CD4-positive, alpha-beta T cell treated with Interleukin-10 for 1 hour (primary cell): ENCODE measurements at places on chromosomes 7 and 10.

DNA sequence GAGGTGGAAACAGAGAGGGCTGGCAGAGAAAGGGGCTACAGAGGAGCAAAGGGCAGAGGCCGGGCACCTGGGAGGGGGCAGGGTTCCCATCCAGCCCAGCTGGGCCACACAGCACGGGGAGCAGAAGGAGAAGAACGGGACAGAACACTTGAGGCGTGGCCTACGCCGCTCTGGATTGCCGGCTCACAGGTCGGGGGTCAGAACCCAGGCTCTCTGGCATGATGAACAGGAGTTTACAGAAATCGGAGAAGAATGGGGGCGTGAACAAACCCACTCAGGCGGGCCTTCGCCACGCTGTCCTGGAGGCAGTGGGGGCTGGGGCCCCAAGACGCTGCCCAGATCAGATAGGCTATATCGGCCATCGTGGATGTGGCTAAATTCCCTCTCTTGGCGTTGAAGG, 362.2 kb upstream of the SHH start:
- no peak for DNase-seq

DNA sequence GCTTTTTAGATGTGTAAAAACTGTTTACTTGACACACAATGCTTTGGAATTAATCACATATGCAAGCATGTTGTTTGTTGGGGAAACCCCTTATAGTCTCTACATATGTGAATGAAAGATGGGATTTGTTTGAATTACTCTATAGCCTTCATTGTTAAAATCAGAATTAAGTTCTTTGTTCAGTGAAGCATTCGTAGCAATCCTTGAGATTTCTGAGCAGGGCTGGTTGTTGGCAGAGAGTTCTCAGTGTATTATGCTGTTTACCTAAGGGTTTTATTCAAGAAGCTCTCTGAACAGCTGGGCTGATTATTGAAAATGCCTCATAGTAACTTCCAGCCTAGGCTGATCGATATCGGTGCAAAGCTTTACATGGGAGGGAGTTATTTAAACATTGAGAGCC, 190.9 kb downstream of the VTI1A start:
- DNase-seq: no peak

- DNase-seq: no peak
Observed at GRCh38 chr7:99791021-99791420, 7.0 kb upstream of the CYP3A4 start.

- no peak for DNase-seq
Observed at GRCh38 chr7:33645104-33645503, 260.2 kb upstream of the BMPER start.

DNA sequence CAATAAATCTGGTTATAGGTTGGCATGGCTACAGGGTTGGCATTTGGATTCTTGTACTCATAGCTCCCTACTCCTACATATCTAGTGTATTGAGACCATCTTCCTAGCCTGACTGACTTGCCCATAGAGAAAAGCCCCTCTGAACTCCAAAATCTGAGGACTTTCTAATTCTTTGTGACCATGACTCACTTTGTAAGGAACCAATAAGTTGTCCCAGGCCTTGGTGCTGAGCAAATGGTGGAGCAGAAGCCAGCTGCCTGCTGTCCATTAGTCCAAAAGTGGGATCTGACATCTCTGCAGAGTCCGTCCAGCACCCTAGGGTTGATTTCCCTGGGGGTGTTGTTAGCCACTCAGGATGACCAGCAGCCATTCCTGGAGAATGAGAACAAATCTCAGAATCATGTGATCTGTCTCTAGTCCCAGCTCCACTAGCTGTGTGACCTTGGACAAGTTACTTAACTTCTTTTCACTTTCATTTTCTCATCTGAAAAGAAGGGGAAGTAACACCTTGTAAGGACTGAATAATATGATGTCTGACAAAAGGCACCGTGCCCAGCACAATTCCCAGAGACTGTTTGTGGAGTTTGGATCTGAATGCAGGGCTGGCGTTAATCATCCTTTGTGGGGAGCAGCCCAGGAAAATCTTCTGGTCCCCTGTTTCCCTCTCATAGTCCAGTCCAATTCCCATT, 44.1 kb downstream of the MTURN start:
- peak; percentile 8 for DNase-seq

DNA sequence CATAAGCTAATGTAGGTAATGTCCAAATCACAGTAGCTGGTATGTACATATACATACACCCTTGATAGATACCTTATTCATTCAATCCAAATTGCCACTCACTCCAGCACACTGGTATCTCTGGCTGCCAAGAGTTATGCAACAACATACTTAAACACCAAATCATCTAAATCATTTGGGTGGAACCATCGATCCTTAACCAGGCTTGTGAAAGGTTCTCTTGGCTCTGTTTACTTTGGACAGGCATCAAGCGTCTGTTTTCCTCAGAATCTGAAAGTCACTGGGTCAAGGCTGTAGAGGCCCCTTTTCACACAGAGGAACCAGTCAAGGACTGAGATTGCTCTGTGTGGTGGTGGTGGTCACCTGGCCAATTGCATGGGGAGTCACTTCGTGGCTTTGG, 24.6 kb downstream of the JAZF1 start:
- no peak for DNase-seq

DNA sequence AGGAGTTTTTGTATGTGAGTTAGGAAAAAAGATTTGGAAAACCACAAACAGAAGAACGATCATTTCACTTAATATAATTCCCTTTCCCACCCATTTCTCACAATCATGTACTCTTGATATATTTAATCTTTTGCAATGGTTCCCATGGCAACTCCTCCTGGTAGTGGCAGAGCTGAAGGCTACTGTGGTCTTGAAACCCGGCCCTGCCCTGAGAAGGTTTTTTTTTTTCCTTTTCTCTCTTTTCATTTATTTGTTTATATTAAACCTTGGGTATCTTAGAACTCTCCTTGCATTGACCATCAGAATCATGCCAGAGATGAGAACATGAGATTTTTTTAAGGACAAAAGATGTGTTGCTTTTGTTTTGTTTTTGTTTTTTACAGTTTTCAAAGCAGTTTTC, 566.1 kb upstream of the NRP1 start:
- no peak for DNase-seq

DNA sequence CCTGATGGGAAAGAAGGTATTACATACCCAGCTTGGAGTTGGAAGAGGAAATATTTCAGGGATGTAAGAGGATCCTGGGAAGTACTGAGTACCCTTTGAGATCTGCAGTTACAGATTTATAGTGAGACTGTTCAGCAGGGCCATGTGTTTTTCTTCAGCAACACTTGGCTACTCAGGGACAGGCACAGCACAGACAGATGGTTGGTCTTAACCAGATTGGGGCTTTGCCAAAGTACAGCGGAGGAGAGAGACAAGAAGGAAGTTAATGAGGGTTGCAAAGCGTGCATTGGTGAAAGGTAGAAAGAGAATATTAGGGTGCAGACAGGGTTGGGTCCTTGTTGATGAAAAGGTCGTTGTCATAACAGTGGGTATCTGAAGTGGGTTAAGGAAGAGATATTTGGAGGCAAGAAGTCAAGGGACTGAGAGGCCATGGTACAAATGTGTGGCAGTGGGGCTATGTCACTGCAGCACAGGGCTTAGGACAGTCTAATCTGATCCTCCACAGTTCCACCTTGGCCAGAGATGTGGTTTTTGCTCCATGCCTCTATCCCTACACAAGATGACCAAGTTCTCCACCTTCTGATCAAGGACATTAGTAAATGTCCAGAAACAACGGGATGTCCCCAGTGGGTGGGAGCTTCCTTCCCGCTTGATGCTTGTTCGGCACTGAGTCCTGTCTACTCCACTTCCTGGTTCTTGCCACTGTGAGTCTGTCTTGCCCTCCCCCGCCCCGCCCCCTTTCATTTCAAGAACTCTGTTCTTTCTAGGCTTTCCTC, 18.9 kb upstream of the DNAJC1 start:
- peak; percentile 53 for DNase-seq

GRCh38 chr10:113316506-113316905, 236.3 kb upstream of the HABP2 start:
- DNase-seq: no peak

GRCh38 chr10:49678827-49679479, 498 bp upstream of the C10orf53 start:
- DNase-seq: no peak

GRCh38 chr10:108970016-108970415, 953.3 kb downstream of the XPNPEP1 start:
- no peak for DNase-seq

GRCh38 chr10:84375011-84375410, 46.6 kb downstream of the CCSER2 start:
- DNase-seq: peak; percentile 72

DNA sequence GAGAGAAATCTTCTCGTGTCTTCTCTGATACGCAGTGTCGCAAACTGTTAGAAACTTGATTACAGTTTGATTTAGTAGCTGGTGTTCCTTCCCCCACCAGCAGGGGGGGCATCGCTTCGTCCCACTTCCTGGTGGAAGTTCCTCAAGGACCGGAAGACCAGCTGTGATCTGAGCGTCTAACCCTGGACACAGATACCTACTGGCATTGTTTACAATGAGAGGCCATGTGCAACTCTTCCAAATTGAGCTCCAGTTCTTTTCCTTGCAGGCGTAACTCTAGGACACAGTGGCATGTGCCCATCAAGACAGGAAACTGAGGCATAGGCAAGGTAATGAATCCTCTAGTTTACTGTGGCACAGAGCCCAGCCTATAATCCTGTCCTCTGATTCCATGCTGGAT, 219.0 kb downstream of the CCDC3 start:
- DNase-seq: peak; percentile 17

- no peak for DNase-seq
Observed at GRCh38 chr10:54758791-54759190, 42.2 kb downstream of the PCDH15 start.

GRCh38 chr7:137626469-137627067, 220.2 kb downstream of the DGKI start:
- DNase-seq: no peak

GRCh38 chr7:2224491-2224928, 8.2 kb downstream of the MAD1L1 start:
- no peak for DNase-seq

- DNase-seq: no peak
Observed at GRCh38 chr10:91464500-91464899, 54.4 kb downstream of the HECTD2 start.

- DNase-seq: peak; percentile 47
Observed at GRCh38 chr7:148838905-148839304, 45.2 kb downstream of the EZH2 start.

- DNase-seq: no peak
Observed at GRCh38 chr10:37638569-37638968, 218.8 kb downstream of the ZNF248 start.

GRCh38 chr10:6647811-6648526, 67.9 kb upstream of the PRKCQ start:
- peak; percentile 80 for DNase-seq

- DNase-seq: no peak
Observed at GRCh38 chr10:99364125-99364524, 35.0 kb downstream of the CNNM1 start.

DNA sequence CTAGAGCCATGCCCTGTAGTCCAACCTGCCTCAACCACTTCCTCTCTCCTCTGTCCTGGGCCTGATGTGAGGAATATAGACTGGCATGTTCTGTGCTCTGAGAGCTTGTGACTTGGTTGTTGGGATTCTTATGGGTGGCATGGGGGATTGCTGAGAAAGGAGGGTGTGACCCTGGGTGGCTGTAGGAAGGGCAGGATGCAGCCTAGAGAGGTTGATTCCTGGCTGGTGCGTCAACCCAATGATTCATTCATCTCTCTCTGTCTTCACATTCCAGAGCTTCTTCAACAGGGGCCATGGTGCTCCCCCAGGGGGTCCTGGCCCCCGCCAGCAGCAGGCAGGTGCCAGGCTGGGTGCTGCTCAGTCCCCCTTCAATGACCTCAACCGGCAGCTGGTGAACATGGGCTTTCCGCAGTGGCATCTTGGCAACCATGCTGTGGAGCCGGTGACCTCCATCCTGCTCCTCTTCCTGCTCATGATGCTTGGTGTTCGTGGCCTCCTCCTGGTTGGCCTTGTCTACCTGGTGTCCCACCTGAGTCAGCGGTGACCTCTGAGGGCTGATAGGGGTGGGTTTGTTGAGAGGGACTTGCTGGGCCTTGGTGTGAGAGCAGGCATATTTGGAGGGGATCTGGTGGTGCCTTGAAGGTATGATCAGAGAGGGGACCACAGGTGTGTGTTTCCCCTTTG, 2.6 kb downstream of the FAM241B start:
- no peak for DNase-seq

DNA sequence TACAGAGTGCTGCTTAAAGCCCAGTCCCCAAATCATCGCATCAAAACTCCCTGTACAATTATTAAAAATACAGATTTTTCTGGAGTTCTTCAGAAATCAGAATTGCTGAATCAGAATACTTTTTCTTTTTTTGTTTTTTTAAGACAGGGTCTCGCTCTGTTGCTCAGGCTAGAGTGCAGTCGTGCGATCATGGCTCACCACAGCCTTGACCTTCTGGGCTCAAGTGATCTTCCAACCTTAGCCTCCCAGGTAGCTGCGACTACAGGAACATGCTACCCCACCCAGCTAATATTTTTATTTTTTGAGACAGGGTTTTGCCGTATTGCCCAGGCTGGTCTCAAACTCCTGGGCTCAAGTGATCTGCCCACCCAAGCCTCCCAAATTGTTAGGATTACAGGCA, 3.9 kb downstream of the BBIP1 start:
- no peak for DNase-seq

GRCh38 chr10:44278837-44279324, 106.0 kb downstream of the CXCL12 start:
- no peak for DNase-seq

- no peak for DNase-seq
Observed at GRCh38 chr10:35827783-35828182, 185.7 kb upstream of the FZD8 start.

GRCh38 chr10:69802424-69803161, 887 bp downstream of the COL13A1 start:
- DNase-seq: no peak

- DNase-seq: no peak
Observed at GRCh38 chr7:4266270-4267040, 415.6 kb upstream of the FOXK1 start.

DNA sequence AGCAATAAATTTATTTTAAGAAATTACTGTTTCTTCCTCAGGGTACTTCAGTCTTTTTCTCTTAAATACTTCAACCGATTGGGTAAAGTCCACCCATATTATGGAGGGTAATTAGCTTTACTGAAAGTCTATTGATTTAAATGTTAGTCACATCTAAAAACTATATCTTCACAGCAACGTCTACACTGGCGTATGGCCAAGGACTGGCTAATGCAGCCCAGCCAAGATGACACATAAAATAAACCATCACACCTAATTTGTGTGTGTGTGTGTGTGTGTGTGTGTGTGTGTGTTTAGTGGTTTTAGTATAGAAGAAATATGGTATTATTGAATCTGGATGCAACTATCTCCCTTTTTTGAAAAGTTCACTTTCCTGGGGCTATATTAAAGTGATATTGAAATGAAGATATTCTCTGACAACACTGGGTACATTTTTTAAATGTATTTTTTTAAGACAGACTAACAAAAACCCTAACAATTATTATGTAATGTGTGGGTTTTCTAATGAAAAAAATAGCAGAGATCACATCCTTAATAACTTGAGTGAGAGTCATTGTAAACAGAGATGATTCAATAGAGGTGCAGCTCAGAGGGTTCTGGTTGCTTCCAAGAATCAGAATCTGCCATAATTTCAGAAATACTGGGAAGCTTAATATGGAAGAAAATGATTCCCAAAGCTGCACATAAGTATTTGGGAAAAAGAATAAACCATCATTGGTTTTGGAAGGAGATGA, 584.2 kb upstream of the MBL2 start:
- DNase-seq: no peak
